ENCODE measurements at places on chromosomes 7 and 10.

DNA sequence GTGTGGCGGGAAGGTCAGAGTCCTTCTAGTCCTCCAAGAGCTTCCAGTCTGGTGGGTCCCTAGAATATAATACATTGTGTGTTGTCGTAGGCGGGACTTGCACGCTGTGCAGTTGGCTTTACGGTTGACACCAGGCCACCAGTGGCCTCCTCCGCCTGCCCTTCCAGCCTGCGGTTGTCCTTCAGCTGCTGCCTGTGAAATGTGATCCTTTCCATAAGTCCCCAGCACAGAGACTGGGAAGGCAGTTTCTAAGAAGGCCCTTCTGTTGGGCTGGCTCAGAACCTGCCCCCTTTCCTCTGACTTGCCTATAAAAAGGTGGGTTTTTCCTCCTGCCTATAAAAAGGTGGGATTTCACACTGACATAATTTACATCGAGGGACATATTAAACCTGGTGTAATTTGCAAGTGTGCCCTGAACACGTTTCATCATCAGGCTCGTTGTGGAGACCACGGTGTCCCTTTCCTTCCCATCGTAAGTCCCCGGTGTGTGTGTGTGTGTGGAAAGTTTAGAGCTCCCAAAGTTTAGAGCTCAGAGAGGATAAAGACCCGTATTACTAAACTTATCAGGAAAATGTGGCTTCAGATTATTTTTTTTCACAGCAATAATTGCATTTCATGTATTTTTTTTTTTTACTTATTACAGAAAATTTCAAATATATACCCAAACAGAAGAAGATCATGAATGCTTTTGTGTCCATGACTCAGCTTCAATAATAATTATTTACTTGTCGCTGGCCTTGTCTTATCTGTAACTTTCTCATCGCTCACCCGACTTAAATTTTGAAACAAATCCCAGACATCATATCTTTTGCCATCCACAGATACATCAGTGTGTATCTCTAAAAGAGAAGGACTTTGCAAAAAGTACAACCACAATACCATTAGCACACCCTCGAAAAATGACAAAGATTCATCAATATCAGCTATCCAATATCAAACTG, 45.1 kb downstream of the CUX1 start:
- H3K4me1 ChIP-seq, result peaks cover under 1% of the 10 kb centered on the region
- no peak overlapping the region for H3K4me3 ChIP-seq
- H3K36me3 ChIP-seq, result no peaks in the 10 kb centered on the region
- H3K27ac ChIP-seq, result no peak overlapping the region
- DNase-seq, result peak; percentile 34
- H3K27me3 ChIP-seq, result no peaks in the 10 kb centered on the region

- H3K4me3 ChIP-seq, result no peak overlapping the region
- H3K27ac ChIP-seq, result no peak overlapping the region
- DNase-seq, result no peak
- H3K27me3 ChIP-seq, result peaks cover 91% of the 10 kb centered on the region
- no peaks in the 10 kb centered on the region for H3K36me3 ChIP-seq
- no peaks in the 10 kb centered on the region for H3K4me1 ChIP-seq
Observed at GRCh38 chr10:101133489-101134298, 2.6 kb downstream of the TLX1 start.

GRCh38 chr10:33721509-33721908, 387.0 kb upstream of the NRP1 start:
- H3K36me3 ChIP-seq, result no peaks in the 10 kb centered on the region
- no peak overlapping the region for H3K27ac ChIP-seq
- H3K27me3 ChIP-seq, result no peaks in the 10 kb centered on the region
- DNase-seq, result no peak

GRCh38 chr10:69048103-69048502, 39.8 kb upstream of the SRGN start:
- no peak for DNase-seq
- H3K27ac ChIP-seq, result no peak overlapping the region
- H3K4me3 ChIP-seq, result no peak overlapping the region
- peaks cover 2% of the 10 kb centered on the region for H3K4me1 ChIP-seq

- H3K36me3 ChIP-seq, result peaks cover 5% of the 10 kb centered on the region
- H3K4me3 ChIP-seq, result no peak overlapping the region
- no peak overlapping the region for H3K27ac ChIP-seq
- no peak for DNase-seq
- no peaks in the 10 kb centered on the region for H3K27me3 ChIP-seq
Observed at GRCh38 chr7:2245883-2246675, 4.1 kb downstream of the NUDT1 start.

- no peak overlapping the region for H3K4me3 ChIP-seq
- no peaks in the 10 kb centered on the region for H3K36me3 ChIP-seq
- H3K27me3 ChIP-seq, result peaks cover 2% of the 10 kb centered on the region
- no peaks in the 10 kb centered on the region for H3K4me1 ChIP-seq
- no peak overlapping the region for H3K27ac ChIP-seq
- DNase-seq, result peak; percentile 75
Observed at GRCh38 chr7:132080967-132081668, 495.2 kb downstream of the PLXNA4 start.
